ENCODE measurements at places on chromosomes 12 and 14.
A peak's percentile ranks its signal among the peaks of the same experiment; 100 is the strongest.

DNA sequence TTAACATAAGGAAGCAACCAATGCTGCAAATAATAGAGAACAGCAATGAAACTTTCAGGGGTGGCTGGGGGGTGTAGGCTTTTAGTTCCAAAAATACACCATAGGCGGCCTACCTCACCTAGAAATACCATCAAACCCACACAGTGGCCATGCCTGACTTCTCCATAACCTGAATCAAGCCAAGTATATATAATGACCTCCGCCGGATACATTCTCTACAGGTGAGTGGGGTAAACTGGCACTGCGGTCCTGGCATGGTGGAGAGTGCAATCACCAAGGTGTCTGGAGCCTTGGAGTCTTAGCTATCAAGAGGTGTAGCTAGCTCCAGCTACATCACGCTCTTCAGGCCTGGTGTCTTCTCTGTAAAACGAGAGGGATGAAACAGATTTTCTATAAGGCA lies 1.2 kb downstream of the ZBTB25 start:
- H3K4me1 ChIP-seq = peaks cover 42% of the 10 kb centered on the region
- peak overlapping the region; percentile 100 for H3K27ac ChIP-seq
- no peaks in the 10 kb centered on the region for H3K36me3 ChIP-seq
- peak overlapping the region; percentile 79 for H3K4me3 ChIP-seq
- DNase-seq = peak; percentile 2

GRCh38 chr12:109777544-109777943 lies 55.7 kb downstream of the TRPV4 start:
- H3K4me3 ChIP-seq = no peak overlapping the region
- no peak overlapping the region for H3K27ac ChIP-seq
- no peaks in the 10 kb centered on the region for H3K4me1 ChIP-seq
- no peaks in the 10 kb centered on the region for H3K36me3 ChIP-seq
- no peaks in the 10 kb centered on the region for H3K27me3 ChIP-seq

DNA sequence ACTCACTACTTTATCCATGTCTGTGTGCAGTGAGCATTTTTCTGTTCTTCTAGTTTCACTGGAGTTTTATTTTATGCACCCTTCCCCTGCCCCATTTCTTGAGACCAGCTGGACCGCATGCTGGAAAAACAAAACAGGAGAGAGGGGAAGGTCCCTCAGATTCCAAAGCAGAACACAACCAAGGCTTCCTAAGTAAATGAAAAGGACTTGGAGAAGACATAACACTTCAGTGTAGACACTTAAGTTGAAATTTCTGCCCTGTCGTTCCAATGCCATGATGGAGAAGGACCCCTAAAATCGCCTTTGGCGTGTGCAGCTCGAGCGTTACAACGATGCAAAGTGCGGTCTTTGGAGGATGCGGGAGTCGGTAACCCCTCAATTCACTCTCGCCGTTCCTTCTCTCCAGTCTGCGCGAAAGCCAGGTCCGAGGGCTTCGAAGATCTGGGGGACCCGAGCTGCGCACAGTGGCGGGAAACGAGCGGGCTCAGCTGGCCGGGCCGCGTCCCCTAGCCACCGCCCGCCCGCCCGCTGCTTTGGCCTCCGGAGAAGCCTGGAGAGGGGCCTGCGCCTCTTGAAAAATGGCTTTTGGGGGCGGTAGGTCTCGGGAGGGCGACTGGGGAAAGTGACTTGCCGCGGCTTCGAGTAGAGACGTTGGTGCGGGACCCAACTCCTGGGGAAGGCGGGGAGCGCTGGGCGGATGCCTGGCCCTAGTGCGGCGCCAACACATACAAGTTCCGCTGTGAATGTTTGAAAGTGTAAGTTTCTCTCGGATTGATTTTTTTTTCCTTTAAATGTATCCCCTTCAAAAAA lies 11.2 kb upstream of the HOXC13 start:
- H3K4me1 ChIP-seq = no peaks in the 10 kb centered on the region
- DNase-seq = no peak
- H3K4me3 ChIP-seq = no peak overlapping the region
- no peak overlapping the region for H3K27ac ChIP-seq
- no peaks in the 10 kb centered on the region for H3K36me3 ChIP-seq

DNA sequence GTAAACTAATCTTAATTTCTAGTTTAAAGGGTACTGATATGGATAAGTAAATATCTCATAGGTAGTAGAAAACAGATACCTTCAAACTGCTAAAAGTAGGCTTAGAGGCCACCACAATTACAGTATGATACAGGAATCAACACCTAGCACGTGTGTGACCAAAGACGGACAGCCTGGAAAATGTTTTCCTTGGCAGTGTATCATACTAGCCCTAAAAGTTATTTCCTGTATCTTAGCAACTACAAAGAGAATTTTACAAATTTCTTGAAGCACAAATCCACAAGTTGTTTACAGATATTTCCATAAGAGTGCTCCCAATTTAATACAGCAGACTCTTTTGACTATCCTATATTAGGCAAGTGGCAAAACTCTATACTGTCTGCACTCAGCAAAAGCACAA lies 106.0 kb downstream of the ITPR2 start:
- no peak overlapping the region for H3K4me3 ChIP-seq
- no peaks in the 10 kb centered on the region for H3K27me3 ChIP-seq
- no peak overlapping the region for H3K27ac ChIP-seq
- no peak for DNase-seq
- H3K4me1 ChIP-seq = no peaks in the 10 kb centered on the region
- H3K36me3 ChIP-seq = no peaks in the 10 kb centered on the region

DNA sequence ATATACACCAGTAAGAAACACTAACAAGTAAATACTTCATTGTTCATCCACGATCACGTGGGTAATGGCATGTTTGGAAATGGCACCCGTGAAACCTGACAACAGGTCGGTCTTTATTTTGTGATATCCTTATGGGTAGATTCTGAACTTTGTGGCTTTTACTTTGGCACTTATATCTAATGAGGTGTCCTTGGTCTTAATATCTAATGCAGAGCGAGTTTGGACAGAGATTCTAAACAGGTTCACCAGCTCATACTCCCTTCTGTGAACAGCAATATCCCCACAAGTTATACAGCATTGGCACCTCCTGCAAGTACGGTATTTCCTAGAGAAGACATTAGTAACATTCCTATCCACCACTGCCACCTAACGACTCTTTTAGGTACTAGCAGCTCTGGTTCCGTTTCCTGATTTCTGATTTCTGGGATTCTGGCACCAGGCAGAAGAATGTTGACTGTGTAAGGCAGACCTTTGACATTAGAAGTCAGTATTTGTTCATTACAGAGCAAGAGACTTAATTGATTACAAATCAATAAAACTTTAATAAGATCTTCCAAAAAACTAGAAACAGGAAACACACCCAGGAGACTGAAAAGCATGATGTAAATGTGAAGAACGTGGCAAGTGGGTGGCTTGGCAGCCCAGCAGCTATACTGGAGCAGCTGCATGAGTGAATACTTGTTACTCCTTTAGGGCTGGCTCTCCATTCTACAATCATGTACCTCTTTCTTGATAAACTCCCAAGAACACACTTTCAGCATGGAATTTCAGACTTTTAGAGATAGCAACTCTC lies 2.5 kb downstream of the ANG start:
- peak; percentile 22 for DNase-seq
- no peaks in the 10 kb centered on the region for H3K4me1 ChIP-seq
- no peak overlapping the region for H3K4me3 ChIP-seq
- no peaks in the 10 kb centered on the region for H3K36me3 ChIP-seq

- no peaks in the 10 kb centered on the region for H3K4me1 ChIP-seq
- no peak overlapping the region for H3K4me3 ChIP-seq
- no peaks in the 10 kb centered on the region for H3K27me3 ChIP-seq
- no peak for DNase-seq
Measured at GRCh38 chr14:77741438-77741837, 19.5 kb downstream of the SNW1 start.

DNA sequence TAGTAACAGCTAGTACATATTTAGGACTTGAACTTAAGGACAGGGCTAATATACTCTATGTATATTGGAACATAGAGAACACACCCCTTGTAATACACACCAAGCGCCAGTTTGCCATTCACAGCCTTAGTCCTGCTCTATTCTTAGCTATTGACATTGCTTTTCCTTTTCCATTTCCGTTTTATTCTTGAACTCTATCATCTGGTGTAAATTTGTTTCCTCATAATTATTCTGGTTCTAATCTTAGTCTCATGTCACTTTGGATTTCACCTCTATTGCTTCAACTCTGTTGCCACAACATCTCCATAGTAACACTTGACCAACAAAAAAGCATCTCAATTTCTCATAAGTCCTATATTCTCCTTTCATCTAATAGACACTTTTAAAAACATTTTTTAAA lies 225.7 kb downstream of the PHLDA1 start:
- no peak overlapping the region for H3K4me3 ChIP-seq
- H3K27me3 ChIP-seq = no peaks in the 10 kb centered on the region
- no peaks in the 10 kb centered on the region for H3K36me3 ChIP-seq
- H3K27ac ChIP-seq = no peak overlapping the region
- DNase-seq = no peak

DNA sequence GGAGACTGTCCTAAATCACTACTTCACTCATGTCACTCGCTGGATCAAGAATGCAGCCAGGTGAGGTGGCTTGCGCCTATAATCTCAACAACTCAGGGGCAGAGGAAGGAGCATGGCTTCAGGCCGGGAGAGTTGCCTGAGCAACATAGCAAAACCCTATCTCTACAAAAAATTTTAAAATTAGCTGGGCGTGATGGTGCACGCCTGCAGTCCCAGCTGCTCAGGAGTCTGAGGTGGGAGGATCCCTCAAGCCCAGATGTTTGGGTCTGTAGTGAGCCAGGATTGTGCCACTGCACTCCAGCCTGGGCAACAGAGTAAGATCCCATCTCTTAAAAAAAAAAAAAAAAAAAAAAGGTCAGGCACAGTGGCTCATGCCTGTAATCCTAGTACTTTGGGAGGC lies 5.9 kb downstream of the SMAGP start:
- no peak overlapping the region for H3K27ac ChIP-seq
- no peak overlapping the region for H3K4me3 ChIP-seq
- H3K4me1 ChIP-seq = peaks cover under 1% of the 10 kb centered on the region
- no peaks in the 10 kb centered on the region for H3K36me3 ChIP-seq
- no peak for DNase-seq

GRCh38 chr14:28407031-28407825 lies 359.4 kb upstream of the FOXG1 start:
- no peak overlapping the region for H3K4me3 ChIP-seq
- DNase-seq = no peak
- no peaks in the 10 kb centered on the region for H3K36me3 ChIP-seq
- no peaks in the 10 kb centered on the region for H3K4me1 ChIP-seq

GRCh38 chr14:81427348-81428058 lies 27.4 kb upstream of the STON2 start:
- peaks cover 5% of the 10 kb centered on the region for H3K27me3 ChIP-seq
- DNase-seq = no peak
- no peak overlapping the region for H3K4me3 ChIP-seq
- no peaks in the 10 kb centered on the region for H3K4me1 ChIP-seq
- H3K36me3 ChIP-seq = no peaks in the 10 kb centered on the region
- no peak overlapping the region for H3K27ac ChIP-seq

DNA sequence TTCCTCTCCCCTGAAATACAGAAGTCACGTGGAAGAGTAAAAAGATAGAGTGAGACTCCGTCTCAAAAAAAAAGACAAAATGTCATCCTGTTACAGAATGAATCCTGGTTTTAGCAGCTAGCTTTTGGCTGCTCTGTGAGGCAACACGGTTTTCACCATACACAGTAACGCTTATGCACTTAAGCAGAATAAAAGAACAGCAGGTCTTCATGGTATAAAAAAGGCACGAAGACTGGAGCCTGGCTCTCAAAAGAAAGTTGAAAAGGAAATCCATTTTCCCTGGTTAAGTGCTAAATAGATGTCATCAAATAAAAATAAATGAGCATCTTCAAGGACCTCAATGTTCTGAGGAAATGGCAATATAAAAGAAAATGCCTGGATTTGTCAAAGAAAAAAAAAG lies 444.1 kb downstream of the IPO8 start:
- H3K36me3 ChIP-seq = no peaks in the 10 kb centered on the region
- H3K4me1 ChIP-seq = no peaks in the 10 kb centered on the region
- no peak overlapping the region for H3K27ac ChIP-seq
- H3K27me3 ChIP-seq = no peaks in the 10 kb centered on the region

- no peak overlapping the region for H3K27ac ChIP-seq
- H3K36me3 ChIP-seq = no peaks in the 10 kb centered on the region
- no peak overlapping the region for H3K4me3 ChIP-seq
- H3K27me3 ChIP-seq = no peaks in the 10 kb centered on the region
- no peaks in the 10 kb centered on the region for H3K4me1 ChIP-seq
Measured at GRCh38 chr12:107992870-107993451, 136.1 kb upstream of the WSCD2 start.

DNA sequence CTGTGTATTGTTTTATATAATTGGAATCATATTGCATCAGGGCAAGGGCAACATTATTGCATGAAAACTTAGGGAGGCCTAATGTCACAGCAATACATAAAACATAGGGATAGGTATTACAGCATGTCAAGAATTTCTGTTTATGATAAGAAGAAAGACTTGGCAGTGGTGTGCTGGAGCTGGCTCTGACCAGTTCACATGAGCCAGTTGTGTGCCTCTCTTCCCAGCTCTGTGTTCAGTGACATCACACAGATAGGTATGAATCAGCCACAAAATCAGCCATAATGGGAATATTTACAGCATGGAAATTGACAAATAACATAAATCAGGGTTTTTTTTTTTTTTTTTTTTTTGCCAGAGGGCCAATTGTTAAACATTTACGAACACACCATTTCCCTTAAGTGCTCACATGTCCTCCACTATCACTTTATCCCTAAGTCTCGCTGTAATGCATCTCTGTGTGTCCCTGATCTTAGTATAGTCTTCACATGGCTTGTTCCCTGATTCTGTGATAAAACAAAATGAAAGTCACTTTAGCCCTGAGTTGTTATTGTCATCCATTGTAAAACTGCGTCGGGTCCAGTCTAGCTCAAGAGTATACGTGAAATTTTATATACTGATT lies 31.9 kb upstream of the ACSM4 start:
- H3K27me3 ChIP-seq = no peaks in the 10 kb centered on the region
- no peak overlapping the region for H3K4me3 ChIP-seq
- no peaks in the 10 kb centered on the region for H3K4me1 ChIP-seq
- no peak overlapping the region for H3K27ac ChIP-seq
- H3K36me3 ChIP-seq = no peaks in the 10 kb centered on the region

- no peaks in the 10 kb centered on the region for H3K4me1 ChIP-seq
- no peak overlapping the region for H3K27ac ChIP-seq
- H3K27me3 ChIP-seq = no peaks in the 10 kb centered on the region
- no peaks in the 10 kb centered on the region for H3K36me3 ChIP-seq
Measured at GRCh38 chr14:100662879-100663760, 63.6 kb upstream of the DLK1 start.

All from effector memory CD4-positive, alpha-beta T cell (primary cell).